Gastrocnemius medialis (tissue), 4 donors: ENCODE measurements at places on chromosomes 6 and 20. TPM values are rescaled to one million over a fixed set of nuclear protein-coding genes. Genes with fewer than 3 reads are reported as not detected.

Gene PHF10
- total RNA-seq = 58.1 TPM

Gene CST7
- total RNA-seq = not detected

Gene CD109
- total RNA-seq = 3.1 TPM

Gene AGER
- total RNA-seq = not detected

Gene ZNF165
- total RNA-seq = not detected

Gene C20orf141
- not detected for total RNA-seq

Gene SLC17A2
- not detected for total RNA-seq

Gene RFX6
- total RNA-seq = not detected

Gene OPRM1
- total RNA-seq = not detected

Gene NKX2-4
- not detected for total RNA-seq
